Chondrocyte (in vitro differentiated cells): ENCODE measurements at places on chromosomes 16 and 17. TPM values are rescaled to one million over a fixed set of nuclear protein-coding genes. Genes with fewer than 3 reads are reported as not detected.

KRTAP9-2 gene
- not detected in 3 replicates for total RNA-seq

CDRT15L2 gene
- total RNA-seq, result not detected in 3 replicates

CHST5 gene
- 0.07 to 0.17 TPM (median 0.10 TPM) in 3 replicates for total RNA-seq

SLC35B1 gene
- total RNA-seq, result 45.2 to 62.8 TPM (median 45.3 TPM) in 3 replicates

C16orf96 gene
- 0.12 to 0.23 TPM in 2 of 3 replicates, not detected in the other for total RNA-seq

GIT1 gene
- total RNA-seq, result 32.1 to 37.7 TPM (median 35.7 TPM) in 3 replicates

GINS2 gene
- total RNA-seq, result 3.1 to 10.9 TPM (median 3.8 TPM) in 3 replicates

OTOP2 gene
- not detected in 3 replicates for total RNA-seq

DNA sequence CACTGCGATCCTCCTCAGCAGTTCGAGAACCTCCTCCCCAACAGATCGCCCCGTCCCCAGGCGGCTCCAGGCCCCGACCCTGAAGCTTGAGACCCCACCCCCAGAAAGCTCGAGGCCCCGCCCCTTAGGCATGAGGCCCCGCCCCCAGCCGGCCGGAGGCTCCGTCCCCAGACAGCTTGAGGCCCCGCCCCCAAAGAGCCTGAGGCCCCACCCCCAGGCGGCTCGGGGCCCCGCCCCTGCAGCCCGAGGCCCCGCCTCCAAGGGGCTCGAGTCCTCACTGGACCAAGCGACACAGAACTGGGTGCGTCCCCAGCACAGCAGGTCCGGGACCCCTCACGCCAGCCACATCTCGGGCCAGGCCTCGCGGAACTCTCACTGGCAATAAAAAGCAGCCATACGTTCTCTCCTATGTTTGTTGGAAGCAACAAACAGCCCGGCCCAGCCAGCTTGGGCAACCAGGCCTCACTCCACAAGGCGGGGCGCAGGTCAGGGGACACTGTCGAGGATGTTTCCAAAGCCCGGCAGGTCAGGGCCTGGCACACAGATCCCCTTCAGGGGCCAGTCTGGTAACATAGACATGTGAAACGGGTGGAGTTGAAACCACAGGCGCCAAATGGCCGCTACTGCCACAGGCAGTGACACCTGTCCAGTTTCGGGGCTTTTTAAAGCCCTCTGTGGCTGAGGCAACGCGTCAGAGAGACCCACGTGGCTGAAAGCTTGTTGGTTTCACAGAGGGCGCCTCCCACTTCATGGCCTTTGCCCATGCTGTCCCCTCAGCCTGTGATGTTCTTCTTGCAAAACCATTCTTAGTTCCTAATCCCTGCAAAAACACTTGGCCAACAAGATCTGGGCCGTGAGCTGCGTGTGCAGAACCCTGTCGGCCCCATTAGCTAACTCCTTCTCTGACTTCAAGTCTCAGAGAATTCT, 224.2 kb downstream of the PARN start:
- DNase-seq, result no peak

GRCh38 chr16:79316004-79316458, 284.5 kb downstream of the MAF start:
- no peak for DNase-seq

- DNase-seq, result no peak
Observed at GRCh38 chr16:85353013-85353412, 240.7 kb upstream of the CIBAR2 start.

DNA sequence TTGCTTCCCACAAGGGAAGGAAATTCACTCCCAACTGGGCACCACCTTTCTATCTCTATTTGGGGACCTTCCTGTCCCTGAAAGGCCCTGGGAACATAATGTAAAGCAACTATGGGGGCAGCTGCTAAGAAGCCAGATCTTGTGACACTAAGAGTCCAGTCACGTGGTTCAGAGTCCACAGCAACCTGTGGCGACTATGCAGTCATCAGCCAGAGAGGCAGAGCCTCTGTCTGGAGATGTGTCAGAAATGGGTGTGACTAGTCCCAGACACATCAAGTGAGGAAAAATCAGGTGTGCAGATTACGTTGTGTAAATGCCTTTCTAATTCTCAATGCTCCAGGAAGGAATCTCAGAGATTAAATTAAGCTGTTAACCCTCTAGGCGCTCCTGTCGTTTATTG, 26.6 kb upstream of the SKAP1 start:
- no peak for DNase-seq

- no peak for DNase-seq
Observed at GRCh38 chr16:4380119-4381063, 8.7 kb downstream of the VASN start.

- DNase-seq, result no peak
Observed at GRCh38 chr17:29214215-29215146, 32.2 kb upstream of the CRYBA1 start.

DNA sequence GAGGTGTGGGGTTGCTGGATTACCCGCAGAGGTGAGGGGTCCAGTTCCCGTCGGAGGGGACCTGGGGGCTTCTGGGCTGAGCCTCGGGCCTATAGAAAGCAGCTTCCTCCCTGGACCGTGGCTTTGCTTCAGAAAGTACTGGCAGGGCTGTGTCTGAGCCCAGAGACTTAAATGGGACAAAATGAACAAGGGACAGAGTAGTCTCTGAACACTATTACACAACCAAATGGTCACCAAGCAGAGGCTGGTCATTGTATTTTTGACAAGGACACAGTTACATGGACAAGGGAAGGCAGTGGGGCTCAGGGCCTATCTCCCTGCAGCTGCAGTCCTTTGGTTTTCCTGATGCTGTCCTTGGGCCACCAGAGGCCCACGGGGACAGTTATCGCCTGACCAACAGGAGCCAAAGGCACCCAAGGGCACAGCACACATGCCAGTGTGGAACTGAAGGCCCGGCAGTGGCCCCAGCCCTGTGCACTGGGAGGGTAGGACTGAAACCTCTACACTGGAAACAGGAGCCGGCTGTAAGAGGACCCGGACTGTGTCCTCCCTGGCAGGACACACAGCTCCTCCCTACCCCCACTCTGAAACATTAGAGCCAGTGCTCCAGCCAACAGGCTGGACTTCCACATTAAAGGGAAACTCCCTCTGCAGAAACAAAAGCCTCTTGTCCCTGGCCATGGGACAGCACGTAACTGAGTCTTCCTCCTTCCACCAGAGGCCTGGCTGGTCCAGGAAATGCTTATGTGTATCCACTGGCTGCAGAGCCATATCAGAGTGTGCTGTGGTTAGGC, 26.0 kb upstream of the ERN1 start:
- no peak for DNase-seq

DNA sequence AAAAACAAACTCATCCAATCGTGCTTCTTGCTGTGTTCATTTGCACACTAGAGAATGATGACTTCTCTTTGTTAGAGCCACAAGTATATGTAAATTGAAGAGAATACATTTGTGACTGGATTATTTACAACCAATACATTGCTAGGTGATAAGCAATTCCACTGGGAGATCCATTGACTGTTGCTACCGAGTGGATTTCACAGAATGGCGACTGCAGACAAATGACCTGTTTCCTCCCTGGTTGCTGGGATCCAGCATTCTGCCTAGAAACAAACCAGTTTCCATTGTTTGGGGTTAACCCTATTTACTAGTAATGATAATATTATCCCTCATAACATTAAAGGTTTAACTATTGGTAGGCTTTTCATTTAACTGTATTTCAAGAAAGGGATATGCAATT, 36.9 kb upstream of the CPHXL start:
- DNase-seq, result no peak

GRCh38 chr16:50547340-50548124, 664 bp upstream of the NKD1 start:
- no peak for DNase-seq

GRCh38 chr17:77466596-77467223, 325.9 kb downstream of the SEC14L1 start:
- no peak for DNase-seq

DNA sequence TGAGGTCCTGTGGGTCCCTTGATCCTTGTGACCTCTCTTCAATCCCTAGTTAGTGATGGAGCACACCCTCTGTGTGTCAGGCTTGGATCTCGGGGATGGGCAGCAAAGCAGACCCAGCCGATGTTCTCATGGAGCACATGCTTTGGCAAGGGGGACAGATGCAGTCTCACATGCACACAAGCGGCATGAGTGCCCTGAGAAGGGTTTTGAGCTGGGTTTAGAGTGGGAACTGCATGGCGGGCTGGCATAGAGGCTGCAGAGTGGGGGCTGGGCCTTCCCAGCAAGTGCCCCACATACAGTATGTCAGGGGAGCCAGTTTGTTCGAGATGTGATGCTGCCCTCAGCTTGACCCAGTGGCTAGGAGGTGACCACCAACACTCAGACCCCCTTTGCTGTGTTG, 41.6 kb downstream of the B9D1 start:
- DNase-seq, result no peak

DNA sequence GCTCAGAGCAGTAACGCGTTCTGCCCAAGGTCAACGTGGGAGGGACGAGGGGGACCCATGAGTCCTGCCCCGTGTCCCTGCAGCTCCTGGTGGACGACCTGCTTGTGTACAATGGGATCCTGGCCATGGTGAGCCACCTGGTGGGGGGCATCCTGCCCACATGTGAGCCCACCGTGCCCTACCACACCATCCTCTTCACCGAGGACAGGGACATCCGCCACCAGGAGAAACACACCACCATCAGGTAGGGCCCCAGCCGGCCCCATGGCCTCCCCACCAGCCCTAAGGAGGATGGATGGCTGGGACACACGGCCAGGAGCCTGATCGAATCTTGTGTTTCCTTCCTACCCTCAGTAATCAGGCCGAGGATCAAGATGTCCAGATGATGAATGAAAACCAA, 227.6 kb downstream of the KATNIP start:
- no peak for DNase-seq

DNA sequence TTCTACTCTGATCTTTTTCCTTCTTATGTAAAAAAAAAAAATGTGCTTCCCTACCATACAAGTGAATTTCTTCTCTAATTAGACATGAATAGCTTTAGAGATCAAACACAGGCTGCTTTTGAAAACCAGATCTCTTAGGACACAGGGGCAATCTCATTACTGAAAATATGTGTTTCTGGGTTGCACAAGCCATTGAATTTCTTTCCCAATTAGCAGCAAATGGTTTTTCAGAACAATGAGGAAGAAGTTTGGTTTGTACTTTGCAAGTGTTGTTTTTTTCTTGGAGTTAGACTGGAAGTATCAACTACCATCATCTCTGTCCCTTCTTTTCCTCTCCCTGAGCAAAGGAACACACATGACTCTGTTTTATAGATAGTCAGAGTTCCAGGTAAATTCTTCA, 5.6 kb upstream of the ANKS4B start:
- DNase-seq, result no peak

DNA sequence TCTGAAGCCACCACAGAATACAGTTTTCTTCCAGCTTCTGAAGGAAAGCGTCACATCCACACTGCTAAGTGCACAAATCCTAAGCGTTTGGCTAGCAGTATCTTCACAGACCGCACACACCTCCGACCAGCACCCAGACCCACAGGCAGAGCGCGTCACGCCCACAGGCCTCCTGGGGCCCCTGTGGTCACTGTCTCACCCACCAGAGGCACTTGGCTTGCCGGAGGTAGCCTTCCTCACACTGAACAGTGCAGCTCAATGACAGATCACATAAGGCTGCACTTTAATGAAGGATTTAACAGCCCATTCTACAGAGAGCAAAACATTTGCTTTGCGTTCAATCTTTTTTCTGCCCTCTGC, 21.2 kb downstream of the SPHK1 start:
- peak; percentile 25 for DNase-seq

DNA sequence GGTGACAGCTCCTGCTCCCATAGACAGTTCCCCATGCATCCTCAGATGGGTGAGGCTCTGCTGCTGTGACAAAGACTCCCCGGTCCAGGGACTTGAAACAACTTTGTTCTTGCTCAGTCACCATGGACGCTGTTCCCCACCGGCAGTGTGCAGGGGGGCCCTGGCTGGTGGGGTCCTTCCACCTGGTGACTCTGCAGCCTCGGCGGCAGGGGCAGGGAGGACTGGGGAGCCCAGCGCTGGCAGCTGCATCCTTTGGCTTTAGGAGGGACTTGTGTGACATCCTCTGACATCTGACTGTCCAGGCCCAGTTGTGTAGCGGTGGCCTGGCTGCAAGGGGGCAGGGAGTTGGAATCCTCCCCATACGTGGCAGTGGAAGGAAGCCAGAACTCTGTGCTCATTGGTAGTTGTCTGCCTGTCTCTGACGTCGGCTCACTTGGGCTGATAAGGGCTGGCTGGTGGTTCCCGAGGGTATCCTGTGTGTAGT, 107.3 kb downstream of the CMIP start:
- no peak for DNase-seq

DNA sequence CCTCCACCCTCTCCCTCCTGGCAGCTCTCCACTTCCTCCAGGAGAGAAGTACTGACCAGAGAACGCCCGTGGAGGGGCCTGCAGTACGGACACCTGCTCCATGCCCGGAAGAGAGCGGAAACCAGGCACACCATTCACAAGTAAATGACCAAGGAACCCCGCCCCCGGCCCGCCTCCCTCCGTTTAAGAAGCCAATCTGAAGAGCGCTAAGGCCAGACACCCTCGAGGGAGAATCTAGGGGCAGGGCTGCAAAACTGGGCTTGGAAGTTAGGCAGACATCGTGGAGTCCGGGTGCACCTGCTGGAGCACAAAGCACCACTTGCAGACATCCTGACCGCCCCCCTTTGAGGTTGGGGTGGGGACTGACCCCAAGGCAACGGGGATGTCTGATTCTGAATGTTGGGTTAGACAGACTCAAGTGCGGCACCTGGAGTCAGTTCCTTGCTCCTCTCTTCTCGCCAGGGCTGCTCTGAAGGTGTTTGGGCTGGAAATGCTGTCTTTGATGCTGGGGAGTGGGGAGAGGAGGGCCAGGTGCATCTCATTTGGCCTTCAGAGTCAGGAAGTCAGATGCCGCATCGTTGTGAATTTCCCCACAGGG, 964 bp upstream of the FAAP100 start:
- DNase-seq, result no peak

DNA sequence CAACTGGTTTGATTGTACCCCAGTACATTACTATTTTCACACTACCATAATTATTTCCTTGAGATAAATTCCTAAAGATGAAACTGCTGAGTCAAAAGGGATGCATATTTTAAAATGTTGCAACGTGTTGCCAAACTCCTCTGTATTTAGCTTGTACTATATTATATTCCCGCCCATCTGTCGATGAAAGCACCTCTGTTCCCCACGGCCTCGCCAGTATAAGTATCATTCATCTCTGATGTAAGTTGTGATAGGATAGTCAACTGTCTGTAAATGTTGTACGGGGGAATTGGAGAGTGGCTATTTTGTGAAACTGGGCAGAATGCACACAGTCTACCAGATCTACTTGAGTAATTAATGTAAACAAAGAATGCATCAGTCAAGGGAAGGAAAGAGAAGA, 47.7 kb upstream of the TNRC6A start:
- no peak for DNase-seq

- no peak for DNase-seq
Observed at GRCh38 chr17:71331754-71332325, 789.0 kb upstream of the SOX9 start.

DNA sequence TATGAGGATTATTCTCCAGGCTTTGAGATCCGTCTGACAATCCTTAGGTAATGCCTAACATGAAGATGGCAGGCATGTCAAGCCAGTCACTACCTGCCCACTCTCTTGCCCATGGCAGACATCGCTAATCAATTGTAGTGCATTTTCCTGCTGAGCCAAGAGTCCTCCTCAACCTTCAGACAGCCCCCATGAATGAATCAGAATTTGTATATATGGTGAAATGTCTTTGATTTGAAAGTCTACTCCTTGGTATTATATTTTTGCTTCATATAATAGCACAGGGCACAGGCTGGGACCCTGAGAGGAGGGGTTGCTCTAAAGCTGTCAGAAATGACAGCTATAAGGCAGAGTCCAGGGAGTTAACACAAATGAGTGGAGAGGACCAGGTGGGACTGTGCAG, 27.0 kb upstream of the COQ7 start:
- no peak for DNase-seq
